Eye (tissue), 1 donor: ENCODE measurements at places on chromosomes 5 and 9.

GRCh38 chr9:134404376-134405358, 78.4 kb downstream of the RXRA start:
- DNase-seq, result no peak

DNA sequence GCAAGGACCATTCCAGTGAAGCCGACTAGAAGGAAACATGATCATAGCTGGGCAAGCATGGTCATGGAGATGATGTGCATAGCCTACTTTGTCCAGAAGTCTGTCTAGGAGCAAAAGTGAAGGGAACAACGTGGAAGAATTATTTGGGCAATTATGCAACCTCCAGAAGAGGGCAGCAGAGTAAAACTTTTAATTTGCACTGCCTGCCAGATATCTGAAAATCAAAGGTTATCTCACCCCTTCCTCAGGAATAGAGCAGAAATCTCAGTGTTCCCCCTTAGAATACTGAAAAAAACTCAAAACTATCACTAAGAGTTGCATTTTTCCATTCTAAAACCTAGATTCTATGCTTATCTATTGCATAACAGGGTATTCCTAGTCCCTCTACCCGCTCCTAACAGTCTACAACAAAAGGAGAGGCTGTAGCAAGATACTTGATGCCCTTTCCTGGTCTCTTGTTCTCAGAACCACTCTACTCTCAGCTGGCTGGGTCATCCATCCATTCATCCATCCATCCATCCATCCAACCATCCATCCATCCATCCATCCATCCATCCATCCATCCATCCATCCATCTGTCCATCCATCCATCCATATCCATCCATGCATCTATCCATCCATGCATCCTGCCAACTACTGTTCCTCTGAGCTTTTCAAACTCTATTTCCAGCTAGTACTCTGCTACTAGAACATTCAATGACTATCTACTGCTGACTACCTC, 8.4 kb upstream of the SETD9 start:
- DNase-seq, result peak; percentile 67

DNA sequence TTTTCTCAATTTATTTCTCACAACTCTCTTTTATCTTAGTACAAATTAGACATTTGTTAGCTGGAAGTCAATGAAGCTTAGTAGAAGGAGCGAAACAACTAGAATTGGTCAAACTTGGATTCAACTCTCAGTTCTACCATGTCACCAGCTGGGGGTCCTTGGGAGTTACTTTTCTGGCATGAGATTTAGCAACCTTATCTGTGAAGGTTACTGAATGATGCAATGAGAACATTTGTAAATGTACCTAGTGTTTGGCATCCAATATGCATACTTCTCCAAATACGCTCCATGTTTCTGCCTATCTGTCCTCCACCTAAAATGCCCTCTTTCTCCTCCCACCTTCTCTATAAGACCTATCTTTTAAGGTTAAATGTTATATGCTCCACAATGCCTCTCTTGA, 6.3 kb downstream of the HNRNPA0 start:
- no peak for DNase-seq

DNA sequence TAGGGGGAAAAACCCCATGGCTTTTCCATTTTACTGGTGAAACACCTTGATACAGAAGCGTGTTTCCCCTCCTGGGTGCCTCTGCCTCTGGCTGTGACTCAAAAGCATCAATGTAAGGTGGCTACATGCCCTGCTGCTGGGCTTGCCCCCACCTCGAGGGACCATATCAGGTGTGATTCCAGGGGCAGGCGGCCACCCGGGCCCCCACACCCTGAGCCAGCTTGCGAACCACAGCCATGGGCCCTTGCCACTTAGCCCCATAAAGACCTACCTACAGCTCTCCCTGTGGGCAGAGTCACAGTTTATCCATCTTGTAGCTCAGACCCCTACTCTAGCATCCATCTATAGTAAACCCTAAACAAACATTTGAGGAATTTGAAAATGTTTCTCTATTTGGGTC, 10.8 kb downstream of the SHC3 start:
- no peak for DNase-seq

- no peak for DNase-seq
Measured at GRCh38 chr5:30183795-30184194, 1009.7 kb upstream of the CDH6 start.

DNA sequence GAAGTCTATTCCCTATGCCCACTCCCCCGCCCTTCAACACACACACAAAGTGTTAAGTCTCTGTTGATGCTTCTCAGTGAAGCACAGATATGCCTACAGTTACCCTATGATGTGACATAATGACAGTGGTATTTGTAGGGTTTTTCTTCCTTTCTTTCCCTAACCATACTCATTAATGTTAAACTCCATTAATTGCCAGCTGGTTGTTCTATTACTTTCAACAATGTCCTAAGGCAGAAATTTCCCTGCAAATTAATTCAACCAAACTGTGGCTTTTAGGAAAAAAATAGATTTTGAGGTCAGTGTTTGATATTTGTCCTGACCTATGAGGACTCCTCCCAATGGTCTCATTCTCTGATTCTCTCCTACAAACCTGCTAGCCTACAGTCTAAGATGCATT, 38.2 kb upstream of the SLCO6A1 start:
- no peak for DNase-seq

- DNase-seq, result no peak
Measured at GRCh38 chr9:36985769-36986467, 48.1 kb downstream of the PAX5 start.

DNA sequence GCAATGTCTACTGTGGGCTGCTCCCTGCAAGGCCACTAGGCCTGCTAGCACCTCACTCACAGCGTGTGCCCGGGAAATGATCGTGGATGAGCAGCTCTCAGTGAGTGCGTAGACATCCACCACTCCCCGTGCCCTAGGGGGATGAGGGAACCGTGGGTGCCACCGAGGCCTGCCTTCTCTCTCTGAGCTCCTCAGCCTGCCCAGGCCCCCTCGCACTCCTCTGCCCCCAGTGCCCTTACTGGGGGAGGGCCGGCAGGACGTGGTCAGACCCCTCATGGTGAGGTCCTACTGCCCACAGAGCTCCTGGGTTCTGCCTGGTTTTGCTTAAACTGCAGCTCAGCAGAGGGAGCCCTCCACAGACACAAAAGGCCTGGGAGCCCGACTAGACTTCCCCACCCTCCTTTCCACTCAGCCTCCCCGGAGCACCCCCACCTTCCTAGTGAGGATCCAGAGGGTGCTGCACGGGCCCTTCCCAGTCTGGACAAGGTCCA, 220.0 kb downstream of the CACNA1B start:
- DNase-seq, result no peak

DNA sequence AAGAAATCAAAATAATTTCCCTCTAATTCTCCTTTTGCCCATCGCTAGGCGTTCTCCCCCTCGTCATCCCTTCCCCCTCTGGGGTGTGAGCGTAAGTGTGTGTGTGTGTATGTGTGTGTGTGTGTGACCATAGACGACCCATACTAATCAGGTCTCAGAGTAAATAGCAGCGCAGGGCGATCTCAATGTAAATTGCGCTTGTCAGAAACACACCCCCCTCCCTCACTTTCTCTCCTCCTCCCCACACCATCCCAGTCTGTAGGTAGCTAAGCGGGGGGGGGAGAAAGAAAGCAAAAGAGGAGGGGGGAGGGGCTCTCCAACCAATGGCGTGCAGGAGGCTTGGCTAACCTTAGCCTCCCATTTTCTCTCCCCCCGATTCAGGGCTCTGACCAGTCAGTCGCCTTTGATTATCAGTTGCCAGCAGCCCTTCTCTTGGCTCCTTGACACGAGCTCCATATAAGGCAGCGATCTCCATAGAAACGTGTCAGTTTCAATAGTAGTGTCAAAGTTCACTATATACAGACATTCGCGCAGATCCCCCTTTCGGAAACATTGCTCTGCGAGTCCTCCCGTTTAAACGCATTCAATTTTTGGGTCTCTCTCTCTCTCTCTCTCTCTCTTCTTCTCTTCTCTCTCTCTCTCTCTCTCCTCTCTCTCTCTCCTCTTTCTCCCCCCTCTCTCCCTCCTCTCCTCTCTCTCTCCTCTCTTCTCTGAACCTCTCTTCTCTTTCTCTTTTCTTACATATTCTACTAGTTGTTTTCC, at the start of gene NR2F1:
Gene NR2F1, plus strand, starts transcription at position 546 of the 762 bp plus-strand sequence. CDS start 1,802 bp downstream, outside the sequence.
- peak; percentile 98 for DNase-seq

DNA sequence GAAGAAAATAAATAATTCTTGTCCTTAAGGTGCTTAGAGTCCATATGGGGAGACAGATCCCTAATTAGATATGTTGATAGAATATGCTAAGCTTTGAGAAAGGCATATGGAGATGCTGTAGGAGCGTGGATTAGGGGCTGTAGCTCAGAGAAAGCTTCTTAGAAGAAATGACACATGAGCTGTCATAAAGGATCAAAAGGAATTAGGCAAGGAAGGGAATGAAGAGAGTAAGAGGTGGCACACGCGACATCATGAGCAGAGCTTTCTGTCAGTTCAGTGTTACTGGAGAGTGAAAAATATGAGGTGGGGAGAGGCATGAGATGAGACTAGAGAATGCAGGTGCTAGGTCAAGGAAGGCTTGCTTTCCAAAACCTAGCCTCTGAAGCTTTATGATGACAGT, 118.6 kb downstream of the KIAA0825 start:
- DNase-seq, result peak; percentile 14

DNA sequence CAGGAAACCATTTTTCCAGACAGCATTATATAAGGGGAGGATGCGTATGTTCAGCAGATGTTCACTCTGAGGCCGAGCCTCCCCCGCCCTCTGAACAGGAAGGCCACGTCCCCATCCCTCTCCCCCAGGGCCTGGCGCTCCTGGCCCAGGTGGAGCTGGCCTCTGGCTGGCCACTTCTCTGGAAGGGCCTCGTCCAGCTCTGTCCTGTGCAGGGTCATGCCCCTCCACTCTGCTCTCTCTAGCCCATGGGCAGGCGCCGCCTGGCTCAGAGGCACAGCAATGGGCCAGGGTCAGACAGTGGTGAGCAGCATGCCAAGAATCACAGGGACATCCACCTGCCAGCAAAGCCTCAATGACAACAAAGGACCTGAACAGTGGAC, 34.2 kb downstream of the ADAMTS2 start:
- no peak for DNase-seq

DNA sequence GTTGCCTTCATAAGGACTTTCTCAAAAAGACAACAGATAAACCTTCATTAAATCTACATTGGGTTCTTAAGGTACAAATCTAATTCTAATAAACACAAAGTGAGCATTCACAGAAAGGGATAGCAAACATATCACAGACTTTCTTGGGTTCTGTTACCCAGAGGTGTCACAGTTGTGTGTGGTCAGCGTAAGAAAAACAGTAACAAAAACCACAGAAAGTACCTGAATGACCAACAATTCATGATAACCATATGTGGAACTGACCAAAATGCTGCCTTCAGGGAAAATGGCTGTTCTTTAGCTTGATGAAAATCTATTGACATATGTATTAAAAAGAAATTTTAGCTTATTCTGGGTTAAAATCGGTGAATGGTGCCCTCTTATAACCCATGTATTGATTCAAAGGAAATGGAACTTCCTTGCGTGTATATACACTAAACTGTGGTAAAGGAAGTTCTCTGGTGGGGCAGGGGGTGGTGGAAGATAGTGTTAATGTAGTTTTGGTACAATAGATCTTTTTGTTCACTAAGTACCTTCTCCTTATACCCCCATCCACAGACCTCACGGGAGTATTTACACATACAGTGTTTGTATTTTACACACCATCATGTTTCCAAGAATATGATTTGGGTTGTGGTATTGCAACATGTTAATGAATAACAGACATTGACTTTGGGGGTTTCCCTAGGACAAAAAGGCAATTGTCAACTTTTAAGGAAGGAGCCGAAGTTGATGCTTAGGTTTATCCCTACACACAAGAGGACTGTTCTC, 152.5 kb downstream of the APBA1 start:
- DNase-seq, result no peak

DNA sequence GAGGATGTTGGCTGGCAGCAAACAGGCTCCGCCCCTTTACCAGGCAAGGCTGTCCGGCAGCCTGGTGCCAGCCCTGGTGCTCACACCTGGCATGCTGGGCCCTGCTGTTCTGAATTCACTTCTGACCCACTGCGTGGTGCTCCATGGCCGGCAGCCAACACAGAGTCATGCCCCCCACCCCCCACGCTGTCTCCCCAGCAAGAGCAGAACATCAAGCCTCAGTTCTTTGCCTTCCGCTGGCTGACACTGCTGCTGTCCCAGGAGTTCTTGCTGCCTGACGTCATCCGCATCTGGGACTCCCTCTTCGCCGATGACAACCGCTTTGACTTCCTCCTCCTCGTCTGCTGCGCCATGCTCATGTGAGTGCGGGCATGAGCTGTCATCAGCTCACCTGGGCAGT, 12.6 kb upstream of the ENDOG start:
- no peak for DNase-seq

GRCh38 chr9:98380065-98380681, 124.7 kb upstream of the TBC1D2 start:
- DNase-seq, result peak; percentile 90

GRCh38 chr9:117095081-117095480, 319.8 kb downstream of the ASTN2 start:
- no peak for DNase-seq

- DNase-seq, result no peak
Measured at GRCh38 chr5:81400375-81400774, 6.4 kb upstream of the ACOT12 start.

GRCh38 chr9:18442629-18443491, 31.1 kb upstream of the ADAMTSL1 start:
- peak; percentile 85 for DNase-seq

- DNase-seq, result peak; percentile 46
Measured at GRCh38 chr9:88291856-88292255, 96.4 kb upstream of the SPIN1 start.

- DNase-seq, result no peak
Measured at GRCh38 chr9:71746023-71746757, 22.1 kb downstream of the CEMIP2 start.

GRCh38 chr5:168238463-168238862, 53.0 kb upstream of the WWC1 start:
- no peak for DNase-seq

DNA sequence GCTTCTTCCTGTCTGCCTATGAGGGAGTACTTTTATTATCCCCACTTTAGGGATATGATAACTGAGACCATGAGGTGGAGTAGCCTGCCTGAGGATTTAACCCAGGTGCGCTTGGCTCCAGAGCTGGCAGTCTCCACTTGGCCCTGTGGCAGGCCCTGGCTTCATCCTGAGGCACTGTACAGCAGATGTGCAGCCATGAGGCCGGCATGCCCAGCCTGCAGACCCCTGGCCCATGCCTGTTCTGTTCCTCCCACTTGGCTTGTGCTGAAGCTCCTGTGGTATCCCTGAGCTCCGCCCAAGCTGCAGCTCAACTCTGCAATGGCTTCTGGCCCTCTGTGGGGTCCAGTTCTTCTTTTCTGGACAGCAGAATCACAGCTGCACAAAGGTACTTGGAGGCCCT, 31.8 kb upstream of the RAPGEF1 start:
- no peak for DNase-seq

DNA sequence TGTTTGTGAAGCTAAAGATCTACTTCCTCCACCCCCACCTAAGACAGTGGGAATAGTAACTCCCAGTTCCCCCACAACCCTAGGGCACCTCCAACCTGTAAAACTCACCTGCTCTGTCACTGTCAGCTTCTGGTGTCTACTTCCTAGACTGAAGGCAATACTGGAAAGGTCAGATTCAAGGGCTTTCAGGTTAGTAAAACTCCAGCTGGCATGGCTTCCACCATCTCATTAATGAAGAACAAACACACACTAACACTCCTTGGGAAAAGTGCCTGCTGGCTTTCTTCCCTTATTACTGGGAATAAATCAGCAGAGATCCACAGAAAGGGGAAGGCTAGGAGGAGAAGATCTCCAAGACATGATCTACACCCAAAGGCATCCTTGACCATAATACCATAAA, 109.9 kb downstream of the TMEM174 start:
- no peak for DNase-seq
